Right atrium auricular region (tissue), 2 donors: ENCODE measurements at places on chromosomes 2 and 18.

GRCh38 chr2:223238301-223238700, 186.3 kb downstream of the KCNE4 start:
- DNase-seq = no peak

DNA sequence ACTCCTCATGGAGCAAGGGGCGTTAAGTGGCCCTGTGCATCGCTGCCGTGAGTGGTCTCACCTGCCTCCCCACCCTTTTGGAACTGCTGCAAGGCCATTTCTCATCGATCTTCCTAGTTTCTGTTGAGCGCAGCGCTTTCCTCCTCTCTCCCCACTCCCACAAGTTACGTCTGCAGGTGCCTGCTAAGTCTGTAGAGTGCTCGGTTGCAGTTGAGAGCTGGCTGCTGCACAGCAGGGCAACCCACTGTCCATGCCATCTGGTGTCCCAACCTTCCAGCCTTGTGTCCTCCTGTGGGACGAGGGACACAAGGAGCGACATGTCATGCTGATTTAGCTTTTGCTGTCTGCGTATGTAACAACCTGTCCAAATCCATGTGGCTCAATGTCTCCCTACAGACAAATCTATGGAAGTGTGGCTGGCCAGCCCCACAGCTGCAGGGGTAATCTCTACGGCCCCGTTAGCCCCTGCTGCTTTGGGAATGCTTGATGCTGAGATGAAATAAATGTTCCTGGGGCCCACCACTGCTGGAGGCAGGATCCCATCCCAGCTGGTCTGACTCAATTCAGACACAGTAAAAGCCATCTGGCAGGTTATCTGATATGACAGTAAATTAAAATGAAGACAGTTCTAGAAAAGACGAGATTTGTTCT, 68.1 kb upstream of the TCF7L1 start:
- no peak for DNase-seq

DNA sequence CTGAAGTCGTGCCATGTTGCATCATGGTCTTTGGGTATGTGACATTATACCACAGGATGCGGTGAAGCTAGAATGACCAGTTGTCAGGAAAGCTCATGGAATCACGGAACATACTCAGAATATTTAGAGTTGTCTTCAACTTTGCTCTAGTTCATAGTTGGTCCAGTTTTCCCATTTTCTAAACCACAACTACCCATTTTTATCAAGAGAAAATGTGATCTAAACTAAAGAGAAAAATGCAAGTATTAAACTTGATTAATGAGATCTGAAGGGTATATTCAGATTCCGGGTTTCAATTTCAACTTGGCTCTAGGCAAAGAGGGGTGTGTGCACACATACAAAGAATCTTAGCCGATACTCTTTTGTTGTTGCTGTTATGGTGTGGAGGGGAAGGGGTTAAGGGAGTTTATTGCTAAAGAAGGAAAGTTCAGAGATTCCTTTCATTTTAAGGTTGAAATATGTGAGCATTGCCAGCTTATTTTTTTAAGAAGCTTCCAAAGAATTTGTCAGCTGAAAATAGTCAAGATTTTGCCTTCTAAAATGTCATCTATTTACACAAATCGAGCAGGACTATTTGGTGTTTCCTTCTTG, 516.6 kb upstream of the ZEB2 start:
- DNase-seq = no peak

DNA sequence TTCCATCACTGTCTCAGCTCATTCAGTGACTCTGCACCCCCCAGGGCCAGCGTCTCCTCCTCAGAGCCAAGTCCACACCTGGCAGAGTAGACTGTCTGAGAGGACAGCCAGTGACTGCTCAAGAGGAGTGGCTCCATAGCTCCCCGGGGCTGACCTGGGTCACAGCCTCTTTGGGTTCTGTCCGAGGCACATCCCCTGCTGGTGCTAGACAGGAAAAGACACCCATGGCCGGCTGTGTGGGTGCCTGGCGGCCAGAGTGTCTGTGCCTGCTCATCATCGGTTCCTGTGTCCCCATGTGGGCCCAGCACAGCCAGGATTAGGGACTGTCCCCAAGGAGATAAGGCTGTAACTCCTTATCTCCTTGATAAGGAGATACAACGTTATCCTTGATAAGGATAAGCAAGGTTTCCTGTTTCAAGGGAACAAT, 3.5 kb upstream of the CROCC2 start:
- no peak for DNase-seq

- no peak for DNase-seq
Observed at GRCh38 chr2:79432731-79433146, 80.1 kb upstream of the CTNNA2 start.

- DNase-seq = no peak
Observed at GRCh38 chr2:128668946-128669345, 350.3 kb upstream of the HS6ST1 start.

DNA sequence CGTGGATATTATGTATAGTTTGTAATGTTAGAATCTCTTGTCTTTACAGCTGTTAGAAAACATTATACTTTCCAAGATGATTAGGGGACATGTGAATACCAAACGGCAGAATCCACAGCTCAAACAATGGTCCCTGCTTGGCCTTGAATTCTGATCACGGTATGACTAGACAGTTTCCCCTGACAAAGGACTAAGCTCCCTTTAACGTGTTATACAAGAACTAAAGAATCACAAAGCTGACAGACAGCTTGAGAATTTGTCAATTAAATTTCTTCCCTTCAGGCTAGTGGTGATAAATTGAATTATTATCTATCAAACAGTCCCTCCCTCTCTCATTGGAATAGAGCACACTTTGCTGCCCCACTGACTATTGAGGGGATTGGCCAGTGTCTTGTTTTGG, 359.2 kb upstream of the ID2 start:
- no peak for DNase-seq

- no peak for DNase-seq
Observed at GRCh38 chr2:16238001-16238761, 297.8 kb downstream of the MYCN start.

GRCh38 chr18:31402026-31402373, 25.4 kb downstream of the DSG4 start:
- no peak for DNase-seq

DNA sequence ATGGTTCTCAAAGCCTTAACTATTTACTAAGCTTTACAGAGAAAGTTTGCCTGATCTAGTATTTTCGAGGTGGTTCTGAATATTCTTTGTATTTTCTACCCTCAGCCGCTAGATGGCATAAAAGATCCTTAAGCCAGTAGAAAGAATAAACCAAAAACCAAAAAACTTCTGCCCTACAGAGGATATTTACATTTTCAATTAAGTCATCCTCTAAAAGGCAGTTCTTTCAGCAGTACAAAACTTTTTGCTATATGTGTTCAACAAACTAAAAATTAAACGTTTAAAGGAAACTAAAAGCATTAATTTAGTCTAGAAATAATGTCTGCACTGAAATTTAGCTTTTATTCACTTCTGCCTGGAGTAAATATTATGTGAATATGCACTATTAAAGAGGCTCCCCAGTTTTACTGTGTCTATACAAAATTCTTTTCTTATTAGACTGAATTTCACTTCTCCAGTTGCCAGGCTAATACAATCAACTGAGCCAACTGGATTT, 297.5 kb downstream of the PIEZO2 start:
- no peak for DNase-seq

DNA sequence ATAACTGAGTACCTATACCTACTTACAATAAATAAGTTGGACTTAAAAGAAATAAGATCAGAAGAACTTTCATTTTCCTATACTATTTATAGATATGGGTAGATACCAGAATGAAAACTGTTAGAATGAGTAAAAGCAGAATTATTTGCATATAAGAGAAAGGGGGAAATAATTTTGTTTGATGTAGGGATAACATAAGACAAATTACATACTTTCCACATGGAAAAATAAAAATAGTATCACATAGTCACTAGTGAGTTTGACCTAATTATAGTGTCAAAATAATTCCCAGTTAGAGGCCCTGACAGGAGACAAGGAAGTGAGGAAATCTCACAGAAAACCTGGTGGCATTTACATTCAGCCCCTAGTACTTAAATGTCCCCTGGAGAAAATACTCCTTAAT, 28.6 kb downstream of the KCMF1 start:
- DNase-seq = no peak

GRCh38 chr2:149020432-149020851, 18.1 kb upstream of the LYPD6B start:
- DNase-seq = peak; percentile 53

DNA sequence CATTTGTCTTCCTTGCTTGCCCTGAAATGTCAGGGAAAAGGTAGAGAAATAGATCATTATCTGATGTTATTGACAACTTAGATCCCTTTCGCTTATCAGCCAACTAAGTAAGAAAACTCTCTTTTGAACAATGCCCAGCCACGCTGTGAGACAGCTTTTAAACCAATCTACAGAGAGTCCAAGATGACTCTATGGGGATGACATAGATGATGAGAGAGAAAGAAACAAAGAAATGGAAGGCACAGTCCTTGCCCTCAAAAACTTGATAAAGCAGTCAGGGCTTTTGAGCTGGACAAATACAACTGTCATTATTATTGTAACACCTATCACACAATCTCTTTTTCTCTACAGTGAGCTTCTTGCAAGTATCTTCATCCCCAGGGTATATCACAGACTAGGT, 222.6 kb downstream of the SETBP1 start:
- no peak for DNase-seq

DNA sequence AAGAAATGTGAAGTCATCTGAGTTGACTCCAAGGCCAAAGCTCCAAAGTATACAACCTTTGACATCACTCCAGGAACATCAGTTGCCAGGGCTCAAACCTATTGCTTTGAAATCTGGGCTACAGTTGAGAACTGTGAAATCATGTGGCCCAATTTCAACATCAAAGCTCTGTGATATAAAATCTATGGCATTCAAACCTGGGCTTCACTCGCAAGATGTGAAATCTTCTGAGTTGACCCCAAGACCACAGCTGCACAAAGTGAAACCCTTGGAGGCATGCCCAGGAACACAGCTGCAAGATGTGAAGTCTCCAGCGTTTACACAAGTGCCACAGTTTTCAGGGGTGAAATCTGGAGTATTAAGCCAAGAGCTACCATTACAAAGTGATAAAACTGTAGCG, 9.4 kb upstream of the ZNF512 start:
- DNase-seq = no peak

DNA sequence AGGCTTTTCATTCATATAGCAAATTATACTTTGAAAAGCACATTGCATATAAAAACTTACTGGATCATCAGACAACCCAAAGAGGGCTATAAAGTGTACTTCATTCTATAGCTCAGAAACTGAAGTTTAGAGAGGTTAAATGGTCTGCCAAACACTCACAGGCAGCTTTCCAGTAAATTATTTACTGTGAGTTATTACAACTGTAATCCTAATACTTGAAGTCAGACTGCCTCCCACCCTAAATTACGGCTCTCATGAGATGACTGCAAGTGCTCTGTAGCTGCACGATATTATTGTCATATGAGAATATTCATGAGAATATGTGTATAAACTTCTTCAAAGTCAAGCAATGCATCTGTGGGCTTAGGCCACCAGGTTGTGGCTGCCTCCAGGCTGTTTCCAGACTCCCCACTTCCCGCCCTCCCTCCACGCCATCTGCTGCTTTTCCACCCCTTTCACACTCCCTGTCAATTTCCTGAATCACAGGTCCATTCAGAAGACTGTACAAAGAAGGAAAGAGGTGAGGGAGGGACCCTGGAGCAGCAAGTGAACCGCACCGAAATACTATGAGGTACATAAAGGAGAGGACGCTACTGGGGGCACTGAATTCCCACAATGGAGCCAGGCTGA, 111.1 kb upstream of the SPOPL start:
- no peak for DNase-seq

GRCh38 chr2:111196435-111196834, 75.7 kb downstream of the BCL2L11 start:
- DNase-seq = no peak

DNA sequence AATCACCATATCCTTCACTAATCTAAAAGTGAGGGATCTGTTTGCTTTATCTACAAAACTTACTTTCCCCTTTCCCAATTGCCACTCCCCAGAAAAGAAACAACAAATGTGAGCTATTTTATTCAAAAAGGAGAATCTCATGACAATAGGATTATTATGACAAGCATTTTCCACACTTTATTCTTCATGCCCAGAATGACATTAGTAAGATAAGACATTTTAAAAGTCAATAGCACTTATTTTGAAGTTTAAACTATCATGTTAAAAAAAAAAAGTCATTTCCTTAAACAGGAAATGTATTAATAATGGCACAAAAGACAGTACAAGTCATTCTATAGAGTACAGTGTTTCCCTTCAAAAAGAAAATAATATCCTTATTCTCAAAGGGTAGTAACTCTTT, 58.8 kb upstream of the HNRNPA3 start:
- DNase-seq = no peak

DNA sequence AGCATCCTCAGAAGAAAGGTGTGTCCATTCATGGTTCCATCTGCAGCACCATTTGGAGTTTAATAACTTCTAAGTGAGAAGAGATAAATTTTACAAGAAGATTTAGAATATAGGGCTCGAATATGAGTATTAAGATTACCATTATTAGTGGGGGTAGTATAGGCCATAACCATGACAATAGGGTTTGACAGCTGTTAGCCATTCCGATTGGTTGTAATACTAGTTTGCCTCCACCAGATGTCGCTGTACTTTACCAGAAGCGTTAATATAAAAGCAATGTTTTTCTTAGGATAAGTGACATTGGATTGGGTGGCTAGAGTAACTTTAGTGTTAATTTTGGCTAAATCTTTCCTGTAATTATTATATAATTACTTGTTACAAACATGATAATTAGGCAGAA, 107.5 kb upstream of the SRD5A2 start:
- DNase-seq = no peak

GRCh38 chr2:70632966-70633365, 79.3 kb upstream of the TGFA start:
- no peak for DNase-seq

GRCh38 chr2:151947813-151948165, 119.6 kb upstream of the ARL5A start:
- no peak for DNase-seq

GRCh38 chr2:101111262-101111838, 39.8 kb downstream of the TBC1D8 start:
- DNase-seq = no peak

DNA sequence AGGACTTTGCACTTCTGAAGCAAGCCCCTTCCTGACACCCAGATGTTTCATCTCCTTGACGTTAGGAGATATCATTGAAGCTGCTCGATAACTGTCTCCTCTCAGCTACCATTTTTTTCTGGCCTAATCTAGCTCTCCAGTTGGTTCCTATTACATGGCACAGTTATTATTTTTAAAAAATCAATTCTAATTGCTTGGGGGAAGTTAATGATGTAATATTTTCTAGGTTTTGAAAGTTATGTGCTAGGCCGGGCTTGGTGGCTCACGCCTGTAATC, 22.5 kb upstream of the RAB31 start:
- DNase-seq = no peak

DNA sequence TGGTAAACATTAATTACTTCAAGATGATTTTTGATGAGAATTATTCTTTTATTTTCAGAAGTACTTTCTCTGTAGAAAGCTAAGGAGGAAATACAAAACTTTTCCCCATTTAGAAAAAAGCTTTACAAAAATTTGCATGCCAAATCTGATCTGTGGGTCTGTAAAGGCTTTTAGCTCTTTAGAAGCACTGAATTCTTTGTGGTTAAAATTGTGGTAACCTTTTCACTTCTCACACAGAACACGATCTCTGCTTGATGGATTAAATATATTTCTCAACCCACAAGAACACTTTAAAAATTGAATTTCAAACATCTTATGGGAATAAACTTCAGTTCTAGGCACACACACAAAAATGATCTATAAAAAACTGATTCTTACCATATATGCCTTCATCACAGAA, 63.7 kb downstream of the VIL1 start:
- DNase-seq = no peak
